ENCODE measurements at places on chromosomes 5 and 9.

- no peaks in the 10 kb centered on the region for H3K4me1 ChIP-seq
- no peak overlapping the region for H3K27ac ChIP-seq
- H3K4me3 ChIP-seq: no peak overlapping the region
- no peaks in the 10 kb centered on the region for H3K36me3 ChIP-seq
Measured at GRCh38 chr9:26142201-26142600, 464.0 kb upstream of the TUSC1 start.

GRCh38 chr5:158979749-158980521, 119.8 kb downstream of the EBF1 start:
- no peak for DNase-seq
- H3K36me3 ChIP-seq: no peaks in the 10 kb centered on the region

DNA sequence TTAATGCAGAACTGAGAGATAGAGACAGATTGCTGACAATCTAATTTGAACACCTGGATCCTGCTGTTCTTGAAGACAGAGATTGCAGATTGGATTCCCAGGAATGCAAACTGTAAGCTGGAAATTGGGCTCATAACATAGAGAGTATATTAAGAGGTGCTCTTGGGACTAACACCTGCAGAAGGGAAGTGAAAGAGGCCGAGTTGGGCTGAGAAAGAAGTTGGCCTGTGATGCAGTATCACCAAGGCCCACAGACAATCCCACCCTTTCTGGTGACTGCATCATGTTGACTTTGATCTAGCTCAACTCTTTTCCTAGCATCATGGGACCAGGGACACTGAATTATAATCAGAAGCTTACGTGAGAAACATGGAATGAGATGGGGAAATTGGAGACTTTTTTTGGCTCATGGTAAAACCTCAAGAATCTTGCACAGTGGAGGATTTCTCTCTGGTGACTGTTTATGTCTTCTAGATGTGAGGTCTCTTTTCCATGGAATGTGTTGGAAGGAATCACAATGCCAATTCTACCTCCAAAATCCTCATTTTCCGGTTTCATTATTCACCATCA, 36.5 kb upstream of the NUDT12 start:
- H3K27ac ChIP-seq: no peak overlapping the region
- H3K4me1 ChIP-seq: peaks cover 3% of the 10 kb centered on the region
- H3K4me3 ChIP-seq: no peak overlapping the region
- H3K27me3 ChIP-seq: no peaks in the 10 kb centered on the region
- no peak for DNase-seq
- H3K36me3 ChIP-seq: no peaks in the 10 kb centered on the region

DNA sequence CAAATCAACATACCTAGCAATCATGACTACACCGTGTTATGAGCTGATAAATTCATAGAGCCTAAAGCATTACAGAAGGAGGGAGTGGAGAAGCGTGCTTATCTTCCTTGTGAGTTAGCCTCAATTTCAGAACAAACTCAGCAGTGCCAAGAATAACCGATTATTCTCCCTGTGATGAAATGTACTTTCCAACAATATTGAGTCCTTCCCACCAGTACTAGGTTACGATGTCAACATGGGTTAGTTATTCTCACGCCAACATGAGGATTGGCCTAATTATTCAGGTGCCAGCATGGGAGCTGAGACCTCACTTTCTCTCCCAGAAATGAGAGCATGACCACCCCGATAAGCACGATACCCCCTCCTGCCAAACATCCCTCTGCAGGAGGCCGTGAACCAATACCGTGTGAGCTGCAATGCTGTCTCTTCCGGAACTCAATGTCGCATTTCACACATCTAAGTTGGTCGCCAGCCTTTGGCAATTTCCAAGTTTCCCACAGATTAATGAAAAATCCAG, 193.7 kb downstream of the ENC1 start:
- H3K4me3 ChIP-seq: no peak overlapping the region
- no peaks in the 10 kb centered on the region for H3K36me3 ChIP-seq
- no peak overlapping the region for H3K27ac ChIP-seq

DNA sequence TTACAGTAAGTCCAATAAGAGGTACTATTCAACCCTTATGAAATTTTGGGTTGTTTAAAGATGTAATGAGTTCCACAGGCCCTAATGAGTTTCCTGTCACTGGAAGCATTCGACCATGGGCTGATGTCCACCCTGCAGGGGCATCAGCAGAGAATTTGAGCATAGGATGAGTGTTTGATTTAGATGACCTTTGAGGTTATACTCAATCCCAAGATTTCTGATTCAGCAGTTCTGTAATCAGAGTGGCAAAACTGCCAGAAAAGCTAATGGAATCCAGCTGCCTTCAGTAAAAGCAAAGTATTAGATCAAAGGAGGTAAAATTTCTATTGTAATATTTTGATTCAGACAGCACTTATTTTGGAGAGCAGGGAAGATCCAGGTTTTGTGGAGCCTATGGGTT, 68.3 kb downstream of the COX7C start:
- H3K36me3 ChIP-seq: no peaks in the 10 kb centered on the region
- DNase-seq: no peak
- H3K4me1 ChIP-seq: no peaks in the 10 kb centered on the region
- no peak overlapping the region for H3K27ac ChIP-seq

DNA sequence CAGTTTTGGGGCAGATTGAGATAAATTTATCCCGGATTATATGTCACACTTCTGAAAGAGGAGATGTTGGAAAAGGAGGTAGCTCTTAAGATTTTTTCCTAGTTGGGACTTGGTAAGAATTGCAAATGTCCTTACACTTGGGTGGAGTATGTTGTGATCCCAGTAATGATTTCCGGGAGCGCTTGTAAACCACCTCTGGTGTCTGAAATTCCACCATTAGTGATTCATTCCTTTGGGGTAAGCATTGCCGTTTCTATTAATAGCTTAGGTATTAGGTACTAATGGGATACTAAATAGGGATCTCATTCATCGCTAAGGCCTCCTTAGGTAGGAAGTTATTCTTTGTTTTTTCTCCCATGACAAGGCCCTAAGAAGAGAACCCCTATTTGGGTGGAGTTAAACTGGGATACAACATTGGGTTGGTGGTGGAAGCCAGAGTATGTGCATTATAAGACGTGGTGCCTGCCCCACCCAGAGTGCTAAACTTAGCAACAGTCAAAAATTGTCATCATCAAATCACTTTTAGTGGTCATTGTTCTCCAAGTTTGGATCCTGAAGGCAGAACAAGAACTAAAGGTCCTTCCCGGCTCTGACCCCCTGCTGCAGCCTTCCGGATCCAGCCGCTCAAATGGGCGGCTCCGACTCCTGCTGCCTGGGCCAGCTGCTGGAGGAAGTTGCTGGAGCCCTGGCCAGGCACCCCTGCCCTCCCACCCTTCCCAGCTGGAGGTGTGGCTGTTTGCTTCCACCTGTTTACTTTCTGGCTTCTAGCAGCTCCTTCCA, 31.7 kb upstream of the DAB2IP start:
- no peaks in the 10 kb centered on the region for H3K4me1 ChIP-seq
- DNase-seq: no peak

- H3K4me3 ChIP-seq: no peak overlapping the region
- no peaks in the 10 kb centered on the region for H3K4me1 ChIP-seq
- no peak for DNase-seq
Measured at GRCh38 chr9:106288689-106289088, 574.3 kb upstream of the ZNF462 start.

GRCh38 chr5:115818821-115819220, 2.4 kb upstream of the CDO1 start:
- no peaks in the 10 kb centered on the region for H3K36me3 ChIP-seq
- H3K4me1 ChIP-seq: peaks cover 13% of the 10 kb centered on the region
- H3K4me3 ChIP-seq: no peak overlapping the region

DNA sequence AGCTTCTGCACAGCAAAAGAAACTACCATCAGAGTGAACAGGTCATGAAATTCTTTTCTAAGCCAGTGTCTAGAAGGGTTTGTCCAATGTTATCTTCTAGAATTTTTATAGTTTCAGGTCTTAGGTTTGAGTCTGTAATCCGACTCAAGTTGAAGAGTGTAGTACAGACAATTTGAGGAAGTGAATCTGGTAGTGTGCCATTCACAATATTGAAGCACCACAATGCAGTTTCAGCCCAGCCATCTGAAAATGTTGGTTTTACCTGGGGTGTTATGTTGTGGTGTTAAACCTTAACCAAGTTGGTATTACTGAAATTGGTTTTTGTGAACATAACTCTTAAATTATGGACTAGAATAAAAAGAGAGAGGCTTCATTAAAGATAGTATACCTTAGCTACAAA, 77.2 kb downstream of the ADAMTS16 start:
- H3K36me3 ChIP-seq: no peaks in the 10 kb centered on the region
- no peaks in the 10 kb centered on the region for H3K4me1 ChIP-seq
- H3K27ac ChIP-seq: no peak overlapping the region
- H3K4me3 ChIP-seq: no peak overlapping the region

GRCh38 chr5:106417566-106417965, 1253.2 kb downstream of the EFNA5 start:
- H3K27ac ChIP-seq: no peak overlapping the region
- no peaks in the 10 kb centered on the region for H3K4me1 ChIP-seq
- no peak for DNase-seq
- H3K27me3 ChIP-seq: no peaks in the 10 kb centered on the region

GRCh38 chr5:154755361-154756008, at the start of gene LARP1:
Gene LARP1, plus strand, starts transcription at chr5:154755377. Its CDS starts 381 bp downstream, at chr5:154755758.
- peak; percentile 74 for DNase-seq
- no peaks in the 10 kb centered on the region for H3K27me3 ChIP-seq
- H3K4me1 ChIP-seq: peaks cover 23% of the 10 kb centered on the region
- H3K4me3 ChIP-seq: peak within 1 kb of the TSS; percentile 95

- H3K27me3 ChIP-seq: no peaks in the 10 kb centered on the region
- H3K4me3 ChIP-seq: no peak within 1 kb of the TSS
- DNase-seq: no peak
Measured at GRCh38 chr5:140881889-140882590, at the start of gene PCDHA13. Gene PCDHA13, plus strand, starts transcription at chr5:140882124. Its CDS starts 145 bp downstream, at chr5:140882269.

- DNase-seq: no peak
- no peaks in the 10 kb centered on the region for H3K27me3 ChIP-seq
- peak overlapping the region; percentile 35 for H3K27ac ChIP-seq
- H3K36me3 ChIP-seq: no peaks in the 10 kb centered on the region
- H3K4me1 ChIP-seq: peaks cover 22% of the 10 kb centered on the region
- no peak overlapping the region for H3K4me3 ChIP-seq
Measured at GRCh38 chr9:130143958-130144366, 28.2 kb upstream of the NCS1 start.

DNA sequence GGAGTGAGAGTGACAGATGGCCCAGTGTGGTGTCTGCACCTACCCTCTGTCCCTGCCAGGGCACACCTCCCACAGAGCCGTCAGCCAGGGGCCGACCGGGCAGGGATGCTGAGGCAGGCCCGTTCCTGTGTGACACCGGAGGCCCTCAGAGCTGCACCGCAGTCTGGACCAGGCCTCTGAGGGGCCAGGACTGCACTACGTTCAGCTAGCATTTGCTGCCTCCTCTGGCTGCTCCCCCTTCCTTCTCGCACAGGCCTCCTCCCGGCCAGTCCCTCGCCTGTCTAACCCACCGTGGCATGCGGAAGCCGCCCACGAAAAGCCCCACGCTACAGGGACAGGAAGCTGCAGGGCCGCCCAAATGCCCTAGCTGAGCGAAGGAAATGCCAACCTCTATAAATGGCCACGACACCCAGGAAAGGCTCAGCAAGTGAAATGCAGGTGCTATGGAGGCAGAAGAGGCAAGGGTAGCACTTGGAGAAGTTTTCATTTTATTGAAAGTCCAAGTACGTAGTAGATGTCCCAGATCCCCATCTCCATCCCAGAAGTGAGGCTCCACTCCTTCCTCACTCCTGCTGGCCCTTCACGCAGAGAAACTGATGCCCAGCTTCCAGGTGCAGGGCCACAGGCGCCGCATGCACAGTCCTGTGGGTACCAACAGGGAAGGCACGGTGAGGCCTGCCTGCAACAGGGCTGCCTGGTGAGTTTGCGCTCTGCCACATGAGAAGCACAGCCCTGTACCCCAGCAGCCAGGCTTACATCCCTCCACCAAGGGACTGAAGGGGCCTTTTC, 38.7 kb downstream of the MAPK9 start:
- no peaks in the 10 kb centered on the region for H3K4me1 ChIP-seq
- DNase-seq: no peak
- H3K36me3 ChIP-seq: peaks cover 60% of the 10 kb centered on the region
- H3K4me3 ChIP-seq: peak overlapping the region; percentile 6

DNA sequence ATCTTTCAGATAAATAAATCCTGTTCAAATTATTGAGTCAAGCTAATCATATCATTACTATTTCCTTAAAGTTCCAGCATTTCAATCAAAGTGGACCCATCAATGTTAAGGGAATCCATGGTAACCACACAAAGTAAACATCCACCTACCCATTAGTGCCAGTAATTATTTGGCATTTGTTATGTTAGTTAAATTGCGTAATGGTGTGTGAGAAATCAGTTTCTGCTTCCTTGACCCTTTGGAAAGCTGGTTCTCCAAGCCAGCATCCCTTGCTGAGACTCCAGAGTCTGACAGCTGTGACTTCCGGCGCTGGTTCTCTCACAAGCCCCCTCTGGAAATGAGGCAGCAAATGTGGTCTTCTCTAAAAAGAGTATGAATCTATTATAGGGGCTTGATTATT, 308.6 kb upstream of the EFNA5 start:
- H3K27ac ChIP-seq: no peak overlapping the region
- no peak overlapping the region for H3K4me3 ChIP-seq
- no peaks in the 10 kb centered on the region for H3K4me1 ChIP-seq
- DNase-seq: no peak
- no peaks in the 10 kb centered on the region for H3K36me3 ChIP-seq

DNA sequence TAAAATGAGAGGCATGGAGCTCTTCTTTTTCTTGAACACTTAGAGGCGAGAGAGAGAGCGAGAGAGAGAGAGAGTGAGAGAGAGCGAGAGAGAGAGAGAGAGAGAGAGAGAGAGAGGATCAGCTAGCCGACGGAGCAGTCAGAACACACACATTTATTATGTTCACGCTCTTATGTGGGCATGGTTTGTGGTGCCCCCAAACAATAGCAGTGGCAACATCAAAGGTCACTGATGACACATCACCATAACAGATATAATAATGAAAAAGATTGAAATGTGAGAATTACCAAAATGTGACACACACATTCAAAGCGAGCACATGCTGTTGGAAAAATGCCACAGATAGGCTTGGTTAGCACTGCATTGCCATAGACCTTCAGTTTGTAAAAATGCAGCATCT, 116.1 kb downstream of the KDM4C start:
- no peaks in the 10 kb centered on the region for H3K27me3 ChIP-seq
- no peaks in the 10 kb centered on the region for H3K36me3 ChIP-seq
- no peak overlapping the region for H3K4me3 ChIP-seq

GRCh38 chr5:57598756-57599155, 116.1 kb upstream of the ACTBL2 start:
- H3K27me3 ChIP-seq: no peaks in the 10 kb centered on the region
- no peak overlapping the region for H3K4me3 ChIP-seq
- no peak overlapping the region for H3K27ac ChIP-seq
- no peaks in the 10 kb centered on the region for H3K4me1 ChIP-seq
- no peaks in the 10 kb centered on the region for H3K36me3 ChIP-seq

- DNase-seq: peak; percentile 69
- no peaks in the 10 kb centered on the region for H3K36me3 ChIP-seq
- no peaks in the 10 kb centered on the region for H3K4me1 ChIP-seq
- H3K4me3 ChIP-seq: no peak overlapping the region
- H3K27ac ChIP-seq: no peak overlapping the region
Measured at GRCh38 chr5:102153003-102153759, 142.9 kb downstream of the SLCO4C1 start.

- H3K27me3 ChIP-seq: no peaks in the 10 kb centered on the region
- DNase-seq: no peak
- no peak overlapping the region for H3K4me3 ChIP-seq
- peak overlapping the region; percentile 9 for H3K27ac ChIP-seq
- H3K4me1 ChIP-seq: peaks cover 32% of the 10 kb centered on the region
Measured at GRCh38 chr5:173727839-173728778, 111.7 kb upstream of the BOD1 start.

- no peak for DNase-seq
- no peak overlapping the region for H3K27ac ChIP-seq
- peaks cover 8% of the 10 kb centered on the region for H3K4me1 ChIP-seq
- H3K4me3 ChIP-seq: no peak overlapping the region
- H3K27me3 ChIP-seq: no peaks in the 10 kb centered on the region
- no peaks in the 10 kb centered on the region for H3K36me3 ChIP-seq
Measured at GRCh38 chr5:1090538-1090937, 21.3 kb downstream of the SLC12A7 start.

Data from SK-N-SH (cell line).